ENCODE measurements at places on chromosomes 3 and 15.

GRCh38 chr15:60972301-60972700 is 256.8 kb downstream of the RORA start:
- DNase-seq: peak; percentile 93

- peak; percentile 82 for DNase-seq
These were observed 2.7 kb downstream of the TMEM108 start for GRCh38 chr3:133040696-133041523.

DNA sequence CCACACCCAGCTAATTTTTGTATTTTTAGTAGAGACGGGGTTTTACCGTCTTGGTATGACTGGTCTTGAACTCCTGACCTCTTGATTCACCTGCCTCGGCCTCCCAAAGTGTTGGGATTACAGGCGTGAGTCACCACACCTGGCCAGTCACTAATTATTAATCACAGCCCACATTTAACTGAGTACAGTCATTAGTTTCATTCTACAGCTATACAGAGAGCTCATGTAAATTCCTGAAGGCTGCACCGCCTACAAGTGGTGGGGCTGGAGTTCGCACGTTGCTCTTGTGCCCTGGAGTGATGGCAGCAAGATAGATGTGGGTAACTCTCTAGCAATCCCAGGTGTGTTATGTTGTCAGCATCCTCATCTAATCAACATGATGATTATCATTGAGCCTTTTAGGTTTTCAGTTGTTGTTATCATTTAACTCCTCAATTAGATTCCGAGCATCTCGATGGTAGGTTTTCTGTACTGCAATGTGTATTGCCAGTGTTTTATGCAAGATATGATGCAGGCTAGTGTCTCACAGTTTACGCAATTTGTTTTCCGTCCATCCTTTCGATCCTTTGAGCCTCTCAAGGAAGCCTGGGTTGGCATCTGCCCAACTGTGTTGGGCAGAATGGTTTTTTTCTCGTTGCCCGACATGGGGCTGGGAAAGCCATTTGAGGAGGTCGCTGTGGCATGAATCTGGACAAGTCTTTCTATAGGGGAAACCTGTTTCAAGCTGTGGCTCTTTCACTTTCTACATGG is 216.3 kb downstream of the LPP start:
- no peak for DNase-seq

GRCh38 chr3:155302481-155302880 is 9.0 kb upstream of the STRIT1 start:
- DNase-seq: peak; percentile 66

Measured in choroid plexus epithelial cell (primary cell).